ENCODE measurements at places on chromosomes 2 and 18. TPM values are rescaled to one million over a fixed set of nuclear protein-coding genes. Genes with fewer than 3 reads are reported as not detected.

- DNase-seq: peak; percentile 32
These were observed 493.2 kb upstream of the FANCL start for GRCh38 chr2:58734365-58734764.

The GMPPA gene
- 32.0 TPM for total RNA-seq

DNA sequence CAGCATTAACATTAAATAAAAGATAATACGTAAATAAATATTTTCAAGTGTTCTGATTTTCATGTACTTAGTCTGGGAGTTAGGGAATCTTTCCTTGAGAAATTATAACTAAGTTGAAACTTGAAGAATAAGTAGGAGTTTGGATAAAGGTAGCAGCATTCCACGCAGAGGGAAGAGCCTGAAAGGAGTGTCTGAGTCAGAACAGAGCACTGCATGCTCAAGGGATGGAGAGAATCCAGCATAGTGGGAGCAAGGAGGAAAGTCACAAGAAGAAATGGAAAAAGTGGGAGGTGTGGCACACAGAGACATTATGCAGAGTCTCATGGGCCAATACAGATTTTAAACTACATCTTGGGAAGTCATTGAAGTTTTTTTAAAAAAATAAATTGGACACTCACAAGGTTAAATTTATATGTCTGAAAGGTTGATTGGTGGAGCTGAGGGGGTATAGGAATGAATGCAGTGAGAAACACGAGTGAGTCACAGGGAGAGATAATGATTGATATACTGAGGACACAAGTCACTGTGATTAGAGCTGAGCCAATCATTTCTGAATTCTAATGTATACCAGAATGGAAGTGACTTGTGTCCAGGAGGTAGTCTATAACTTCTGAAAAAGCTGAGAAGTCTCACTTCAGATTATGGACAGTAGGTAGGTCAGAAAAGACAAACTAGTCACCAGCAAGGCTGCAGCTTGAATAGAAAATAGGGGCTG, 66.9 kb downstream of the ICOS start:
- DNase-seq: no peak

DNA sequence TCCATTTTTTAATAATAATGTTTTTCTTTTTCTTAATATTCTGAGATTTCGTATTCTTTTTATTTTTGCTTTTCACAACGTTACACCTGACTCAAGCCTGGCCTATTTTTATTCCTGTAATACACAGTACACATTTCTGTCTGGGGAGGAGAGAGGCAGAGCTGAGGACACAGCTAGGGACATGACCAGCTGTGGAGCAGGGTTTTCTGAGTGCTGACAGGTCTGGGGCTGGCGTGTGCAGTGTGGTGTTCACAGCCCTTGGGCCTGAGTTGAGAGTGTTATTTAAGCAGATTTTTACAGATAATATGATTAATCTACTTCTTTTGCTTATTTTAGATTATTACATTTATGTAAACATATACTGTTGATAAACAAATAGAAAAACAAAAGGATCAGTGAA, 55.9 kb downstream of the ZAP70 start:
- DNase-seq: no peak

GRCh38 chr2:43853141-43854081, 14.6 kb downstream of the ABCG8 start:
- no peak for DNase-seq

- DNase-seq: peak; percentile 55
These were observed 5.9 kb downstream of the LYPD1 start for GRCh38 chr2:132664096-132664495.

DNA sequence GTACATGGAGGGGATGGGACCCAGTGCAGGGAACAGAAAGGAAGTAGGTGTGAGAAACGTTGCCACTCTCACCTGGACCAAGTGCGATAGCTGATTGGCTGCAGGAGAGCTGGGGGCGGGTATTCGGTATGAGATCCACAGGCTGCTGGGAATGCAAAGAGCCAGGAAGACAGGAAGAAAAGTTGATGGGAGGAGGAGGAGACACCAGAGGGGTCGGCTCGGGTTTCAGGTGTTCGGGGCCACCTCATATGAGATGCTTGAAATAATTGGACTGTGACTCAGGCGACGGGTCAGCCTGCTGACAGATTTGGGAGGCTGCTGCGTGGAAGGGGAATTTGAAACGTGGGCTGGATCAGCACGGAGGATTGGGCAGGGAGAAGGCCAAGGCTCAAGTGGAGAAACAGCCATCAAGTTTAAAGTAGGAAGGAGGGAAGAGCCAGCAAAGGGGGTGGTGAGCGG, 65.1 kb downstream of the MRPS9 start:
- DNase-seq: no peak
